ENCODE measurements at places on chromosomes 7 and 10.

- no peak for DNase-seq
These were observed 53.6 kb downstream of the CREB3L2 start for GRCh38 chr7:137948083-137948844.

DNA sequence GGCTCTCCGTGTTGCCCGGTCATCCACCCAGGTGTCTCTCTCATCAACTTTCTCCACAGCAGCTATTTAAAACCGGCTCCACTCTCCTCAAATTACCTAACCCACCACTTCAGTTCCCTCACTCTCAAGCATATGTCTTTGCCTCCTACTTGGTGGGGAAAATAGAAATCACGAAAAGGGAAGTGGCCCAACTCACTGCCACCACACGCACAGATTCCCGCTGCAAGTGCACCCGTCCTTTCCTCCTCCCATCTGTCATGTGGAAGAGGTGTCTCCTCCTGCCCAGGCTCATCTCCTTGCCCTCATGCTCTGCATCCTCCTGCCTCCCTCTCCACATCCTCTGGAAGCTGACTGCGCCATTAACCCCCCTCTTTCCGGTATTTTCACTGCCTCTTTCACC, 80.8 kb upstream of the MKX start:
- no peak for DNase-seq

GRCh38 chr7:132964876-132965275, 117.0 kb downstream of the CHCHD3 start:
- DNase-seq, result no peak

DNA sequence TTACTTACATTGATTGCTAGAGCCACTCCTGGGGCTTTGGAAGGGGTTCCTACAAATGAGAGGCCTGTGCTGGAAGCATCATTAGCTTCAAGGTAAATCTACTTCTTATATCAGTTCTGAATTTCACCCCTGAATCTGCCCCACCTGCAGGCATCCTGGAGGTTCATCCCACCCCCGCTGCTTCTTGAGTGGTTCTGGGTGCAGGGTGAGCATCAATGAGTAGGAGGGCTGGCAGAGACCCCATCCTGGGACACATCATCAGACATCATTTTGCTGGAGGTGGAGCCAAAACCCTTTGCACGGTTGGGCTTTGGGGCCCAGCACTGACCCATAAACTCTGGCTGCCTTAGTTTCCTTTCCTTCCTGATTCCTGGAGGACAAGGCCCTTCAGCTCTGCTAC, 143.7 kb downstream of the PTPN20 start:
- DNase-seq, result no peak

DNA sequence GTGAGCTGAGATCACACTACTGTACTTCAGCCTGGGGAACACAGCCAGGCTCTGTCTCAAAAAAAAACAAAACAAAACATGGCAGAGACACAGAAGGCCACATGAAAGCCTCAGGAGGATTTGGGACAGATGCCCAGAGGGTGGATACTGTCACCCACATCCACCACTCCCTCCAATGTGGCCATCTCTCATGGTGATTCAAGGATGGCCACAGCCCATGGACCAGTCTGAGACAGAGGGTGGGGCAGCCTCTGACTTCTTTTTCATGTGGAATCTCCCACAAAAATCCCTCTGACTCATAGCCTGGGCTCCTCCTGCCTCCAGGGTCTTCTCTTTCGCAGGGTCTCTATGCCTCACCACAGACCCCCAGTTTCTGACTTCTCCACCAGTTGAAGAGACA, 59.0 kb upstream of the GTF2I start:
- DNase-seq, result peak; percentile 23

DNA sequence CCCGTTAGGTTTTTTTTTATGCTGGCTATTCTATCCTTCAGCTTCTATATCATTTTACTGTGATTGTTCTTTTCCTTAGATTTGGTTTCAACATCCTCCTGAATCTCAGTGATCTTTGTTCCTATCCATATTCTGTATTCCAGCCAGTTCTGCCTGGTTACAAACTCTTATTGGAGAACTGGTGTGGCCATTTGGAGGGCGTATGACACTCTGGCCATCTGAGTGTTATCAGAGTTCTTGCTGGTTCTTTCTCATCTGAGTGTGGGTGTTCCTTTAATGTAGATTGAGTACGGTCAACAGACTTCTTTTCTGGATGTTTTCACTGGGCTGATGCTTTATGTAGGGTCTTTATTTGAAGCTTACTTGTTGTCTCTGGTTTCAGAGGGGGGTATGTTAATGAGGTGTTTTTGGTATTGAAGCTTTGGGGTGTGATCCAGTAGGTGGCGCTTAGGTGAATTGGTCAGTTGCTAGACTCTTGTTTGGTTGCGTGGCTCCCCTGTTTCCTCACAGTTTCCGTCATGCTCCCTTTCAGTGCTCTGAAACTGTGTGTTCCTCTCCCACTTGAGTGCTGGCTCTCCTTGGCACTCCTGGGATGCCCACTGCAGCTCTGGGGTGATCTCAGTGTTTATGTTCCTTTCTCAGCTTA, 80.7 kb downstream of the FANK1 start:
- DNase-seq, result no peak

GRCh38 chr10:82213784-82214183, 338.8 kb downstream of the NRG3 start:
- peak; percentile 36 for DNase-seq

- no peak for DNase-seq
These were observed 7.2 kb upstream of the SNX10 start for GRCh38 chr7:26284477-26284876.

- DNase-seq, result no peak
These were observed 12.0 kb upstream of the CRYGN start for GRCh38 chr7:151451626-151452571.

- no peak for DNase-seq
These were observed 58.0 kb downstream of the GNAT3 start for GRCh38 chr7:80453699-80454340.

DNA sequence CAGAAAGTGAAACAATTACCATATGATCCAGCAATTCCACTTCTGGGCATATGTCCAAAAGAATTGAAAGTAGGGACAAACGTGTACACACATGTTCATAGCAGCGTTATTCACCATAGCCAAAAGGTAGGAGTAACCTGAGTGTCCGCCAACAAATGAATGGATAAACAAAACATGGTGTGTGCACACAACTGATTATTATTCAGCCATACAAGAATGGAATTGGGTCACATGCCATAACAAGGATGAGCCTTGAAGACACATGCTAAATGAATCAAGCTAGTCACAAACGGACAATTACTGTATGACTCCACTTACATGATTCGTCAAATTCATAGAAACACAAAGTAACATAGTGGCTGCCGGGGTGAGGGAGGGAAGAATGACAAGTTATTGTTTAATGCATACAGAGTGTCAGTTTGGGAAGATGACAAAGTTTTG, 4.1 kb upstream of the OIT3 start:
- DNase-seq, result peak; percentile 18

DNA sequence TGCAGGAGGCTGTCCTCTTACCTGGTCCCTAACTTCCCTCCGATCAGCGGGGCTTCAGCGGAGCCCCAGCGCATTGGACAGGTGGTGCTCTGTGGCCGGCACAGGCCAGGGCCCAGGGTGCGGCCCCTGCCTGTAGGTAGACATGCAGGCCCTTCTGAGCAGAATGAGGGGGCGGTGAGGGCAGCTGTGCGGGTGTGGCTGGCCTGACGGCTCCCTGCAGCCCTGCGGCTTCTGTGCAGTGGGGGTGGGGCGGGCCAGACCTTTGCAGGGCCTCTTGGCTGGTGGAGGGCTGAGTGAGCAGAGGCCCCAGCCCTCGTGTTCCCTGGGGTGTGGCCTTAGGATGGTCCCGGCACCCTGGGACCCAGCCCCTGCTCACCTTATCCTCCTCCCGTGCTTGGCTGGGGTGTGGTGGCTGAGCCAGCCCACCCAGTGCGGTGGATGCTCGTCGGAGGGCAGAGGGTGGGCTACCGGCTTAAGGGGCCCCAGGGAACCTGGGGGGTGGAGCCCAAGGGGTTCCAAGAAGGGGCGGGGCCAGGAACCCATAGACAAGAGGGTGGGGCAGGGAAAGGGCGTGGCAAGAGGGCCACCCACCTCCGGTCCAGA, 175.2 kb upstream of the TNRC18 start:
- DNase-seq, result no peak

GRCh38 chr10:9254353-9254752, 1199.9 kb downstream of the GATA3 start:
- DNase-seq, result peak; percentile 71

GRCh38 chr7:103691291-103691690, 245.3 kb upstream of the SLC26A5 start:
- DNase-seq, result no peak

GRCh38 chr10:77604063-77604462, 33.5 kb downstream of the KCNMA1 start:
- no peak for DNase-seq

- no peak for DNase-seq
These were observed 229.2 kb downstream of the TCF7L2 start for GRCh38 chr10:113179265-113179664.

DNA sequence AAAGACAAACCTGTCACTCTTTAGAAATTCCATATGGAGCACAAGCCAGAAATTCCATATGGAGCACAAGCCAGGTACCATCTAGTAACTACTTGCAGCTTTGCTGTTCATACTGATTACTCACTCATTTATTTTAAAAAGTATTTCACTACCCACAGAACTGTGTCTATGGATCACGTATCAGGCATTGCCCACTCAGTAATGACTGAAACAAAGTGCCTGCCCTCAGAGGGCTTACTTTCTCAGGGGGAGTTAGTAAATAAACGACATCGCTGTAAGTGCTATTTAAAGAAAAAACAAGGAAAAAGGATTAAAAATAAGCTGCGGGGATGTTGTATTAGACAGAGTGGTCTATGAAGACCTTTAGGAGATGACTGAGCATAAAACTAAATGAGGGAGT, 170.9 kb downstream of the GALNT11 start:
- no peak for DNase-seq

DNA sequence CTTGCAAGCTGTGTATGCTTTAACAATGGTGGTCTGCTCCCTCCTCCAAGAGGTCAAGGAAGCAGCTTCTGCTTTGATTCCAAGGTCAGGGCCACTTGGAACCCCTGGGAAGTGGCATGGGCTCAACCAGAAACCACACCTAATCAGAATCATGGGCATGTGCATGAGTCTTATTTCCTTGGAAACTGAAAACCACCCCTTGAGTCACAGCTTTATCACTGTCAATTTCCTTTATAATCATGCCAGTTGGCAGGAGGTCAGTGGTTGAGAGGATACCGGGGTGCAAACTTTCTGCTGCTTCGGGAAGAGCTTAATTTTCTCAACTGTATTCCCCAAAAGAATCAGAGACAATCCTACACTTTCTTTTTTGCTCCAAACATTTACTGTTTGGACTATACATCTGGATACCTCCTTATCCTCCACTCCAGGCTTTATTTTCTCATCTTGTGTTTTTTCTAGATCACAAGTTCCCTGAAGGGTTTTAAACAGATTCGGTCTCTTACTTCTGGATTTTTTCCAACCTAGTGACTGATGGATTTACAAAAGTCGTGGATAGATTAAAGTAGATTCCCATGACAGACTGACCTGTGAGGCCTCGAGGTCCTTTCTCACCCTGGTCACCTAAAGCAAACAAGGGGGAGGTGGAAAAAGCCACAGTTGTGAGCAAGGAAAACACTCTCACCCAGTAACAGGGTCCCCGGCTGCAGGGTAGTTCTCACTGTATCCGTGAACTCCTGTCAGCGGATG, 36.0 kb downstream of the COL17A1 start:
- no peak for DNase-seq

- DNase-seq, result peak; percentile 94
These were observed 123.9 kb downstream of the CACNA2D1 start for GRCh38 chr7:82319674-82320118.

DNA sequence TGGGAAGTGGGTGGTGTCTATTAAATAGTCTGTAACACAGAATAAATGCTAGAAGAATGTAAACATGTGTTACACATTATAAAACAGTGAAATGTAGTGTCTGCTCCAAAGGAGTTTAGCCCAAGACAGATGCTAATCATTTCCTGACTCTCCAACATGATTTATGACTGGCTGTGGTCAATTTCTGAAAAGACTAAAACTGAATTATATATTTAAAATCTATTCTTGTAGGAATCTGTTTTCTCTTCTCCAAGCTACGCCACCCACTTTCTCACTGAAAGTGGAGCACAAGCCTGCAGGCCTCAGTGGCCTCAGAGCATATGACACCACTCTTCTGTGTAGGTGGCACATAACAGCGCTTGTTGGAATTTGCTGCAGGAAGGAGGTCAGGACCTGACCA, 44.4 kb downstream of the CTTNBP2 start:
- peak; percentile 15 for DNase-seq

- DNase-seq, result peak; percentile 36
These were observed 41.6 kb upstream of the AQP1 start for GRCh38 chr7:30869794-30870611.

DNA sequence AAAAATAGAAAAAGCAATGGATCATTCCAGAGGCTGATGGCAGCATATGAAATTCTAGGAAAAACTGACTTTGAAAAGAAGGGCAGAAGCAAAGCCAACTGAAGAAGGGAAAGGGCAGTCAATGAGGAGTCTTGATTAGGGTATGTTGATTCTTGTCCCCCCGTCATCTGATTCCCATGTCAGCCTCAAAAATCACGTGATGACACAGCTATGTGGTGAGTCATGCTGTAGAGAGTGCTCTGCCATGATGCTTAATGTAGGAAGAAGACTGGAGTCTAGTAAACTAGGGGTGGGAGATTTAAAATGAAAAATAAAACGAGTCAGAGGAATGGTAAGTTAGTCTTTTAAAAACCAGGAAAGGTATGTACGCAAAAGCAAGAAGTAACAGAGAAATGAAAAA, 3.9 kb upstream of the POU6F2 start:
- no peak for DNase-seq

GRCh38 chr7:135151132-135151531, 3.3 kb downstream of the TMEM140 start:
- no peak for DNase-seq

GRCh38 chr10:59674215-59674836, 35.3 kb downstream of the SLC16A9 start:
- DNase-seq, result no peak

GRCh38 chr10:35192645-35193249, 66.1 kb downstream of the CREM start:
- no peak for DNase-seq

GRCh38 chr7:128299109-128299607, 44.5 kb downstream of the RBM28 start:
- no peak for DNase-seq

DNA sequence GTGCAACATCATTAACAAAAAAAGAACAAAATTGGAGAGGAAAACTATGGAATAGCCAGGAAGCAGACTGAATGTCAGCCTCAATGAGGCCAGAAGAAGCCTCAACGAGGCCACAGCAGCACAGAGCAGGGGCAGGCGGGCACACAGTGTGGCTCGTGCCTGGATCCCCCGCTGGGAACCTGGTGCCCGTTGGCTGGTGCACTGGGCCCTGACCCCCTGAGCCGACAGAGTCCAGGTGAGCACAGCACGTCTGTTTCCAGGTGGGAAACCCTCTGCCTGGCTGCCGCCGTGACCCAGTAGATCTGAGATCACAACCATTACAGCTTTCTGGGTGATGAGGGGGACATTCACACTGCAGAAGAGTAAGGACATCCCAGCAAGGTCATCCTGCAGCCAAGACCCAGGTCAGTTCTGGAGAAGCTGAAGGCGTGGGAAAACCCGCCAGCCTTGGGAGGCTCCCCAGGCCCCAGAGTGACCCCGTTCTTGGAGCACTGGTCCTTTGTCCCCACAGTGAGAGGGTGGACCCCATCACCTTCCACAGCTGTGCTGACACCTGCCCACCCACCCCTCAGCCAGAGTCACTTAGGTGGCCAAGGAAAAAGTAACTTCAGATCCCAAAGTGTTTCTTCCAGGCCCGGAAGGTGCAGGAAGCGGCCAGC, 222.1 kb downstream of the ADARB2 start:
- DNase-seq, result no peak

Measured in fibroblast of gingiva (primary cell).